EH (cell line): ENCODE measurements at places on chromosomes 2 and 18.

GRCh38 chr18:49206717-49207116 lies 253.7 kb downstream of the DYM start:
- DNase-seq = no peak

DNA sequence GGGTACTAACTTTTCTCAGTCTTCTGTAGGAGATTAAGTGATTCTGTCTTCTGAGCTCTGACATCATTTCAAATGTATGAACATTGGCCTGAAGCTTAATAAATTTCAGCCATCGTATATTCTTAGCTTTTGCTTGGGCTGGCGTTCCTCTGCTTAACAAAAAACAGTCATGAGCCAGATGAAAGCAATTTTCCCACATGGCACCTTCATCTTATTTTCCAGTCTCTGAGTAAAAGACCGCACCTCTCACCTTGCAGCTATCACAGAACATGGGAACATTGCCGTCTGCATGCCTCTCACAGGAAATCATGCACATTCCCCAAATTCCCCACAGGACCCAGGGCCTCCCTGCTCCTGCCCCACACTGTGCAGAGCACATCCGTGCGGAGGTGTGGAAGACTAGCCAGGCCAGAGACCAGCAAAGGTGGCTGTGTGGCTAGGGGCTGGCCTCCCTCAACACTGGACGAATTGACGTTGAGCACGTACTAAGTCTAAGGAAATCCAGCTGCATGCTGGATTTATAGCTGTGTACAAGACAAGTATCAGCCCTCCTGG lies 531.8 kb upstream of the ID2 start:
- DNase-seq = peak; percentile 78

GRCh38 chr2:75458201-75458600 lies 102.5 kb downstream of the EVA1A start:
- no peak for DNase-seq

- peak; percentile 74 for DNase-seq
Measured at GRCh38 chr2:42663106-42663780, 94.8 kb downstream of the MTA3 start.

- DNase-seq = peak; percentile 61
Measured at GRCh38 chr18:55136864-55137263, 177.6 kb upstream of the CCDC68 start.

DNA sequence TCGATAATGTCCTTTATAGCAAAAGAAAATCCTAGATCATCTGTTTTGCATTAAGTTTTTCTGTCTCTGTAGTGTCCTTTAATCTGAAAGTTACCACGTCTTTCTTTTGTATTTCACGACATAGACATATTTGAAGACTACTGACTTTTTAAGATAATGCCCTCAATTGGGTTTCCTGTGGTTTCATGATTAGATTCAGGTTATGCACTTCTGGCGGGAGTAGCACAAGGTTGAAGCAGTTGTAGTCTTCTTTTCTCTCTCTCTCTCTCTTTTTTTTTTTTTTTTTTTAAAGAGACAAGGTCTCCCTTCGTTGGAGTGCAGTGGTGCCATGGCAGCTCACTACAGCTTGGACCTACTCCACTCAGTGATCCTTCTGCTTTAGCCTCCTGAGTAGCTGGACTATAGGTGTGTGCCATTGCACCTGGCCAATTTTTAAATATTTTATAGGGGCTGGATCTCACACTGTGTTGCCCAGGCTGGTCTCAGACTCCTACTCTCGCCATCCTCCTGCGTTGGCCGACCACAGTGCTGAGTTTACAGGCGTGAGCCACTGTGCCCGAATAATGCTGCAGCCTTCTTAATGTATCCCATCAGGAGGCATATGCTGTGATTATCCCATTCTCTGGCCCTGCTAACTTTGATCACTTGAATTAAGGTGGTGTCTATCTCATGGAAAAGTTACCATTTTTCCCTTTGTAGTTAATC lies 3.9 kb downstream of the INPP4A start:
- no peak for DNase-seq

DNA sequence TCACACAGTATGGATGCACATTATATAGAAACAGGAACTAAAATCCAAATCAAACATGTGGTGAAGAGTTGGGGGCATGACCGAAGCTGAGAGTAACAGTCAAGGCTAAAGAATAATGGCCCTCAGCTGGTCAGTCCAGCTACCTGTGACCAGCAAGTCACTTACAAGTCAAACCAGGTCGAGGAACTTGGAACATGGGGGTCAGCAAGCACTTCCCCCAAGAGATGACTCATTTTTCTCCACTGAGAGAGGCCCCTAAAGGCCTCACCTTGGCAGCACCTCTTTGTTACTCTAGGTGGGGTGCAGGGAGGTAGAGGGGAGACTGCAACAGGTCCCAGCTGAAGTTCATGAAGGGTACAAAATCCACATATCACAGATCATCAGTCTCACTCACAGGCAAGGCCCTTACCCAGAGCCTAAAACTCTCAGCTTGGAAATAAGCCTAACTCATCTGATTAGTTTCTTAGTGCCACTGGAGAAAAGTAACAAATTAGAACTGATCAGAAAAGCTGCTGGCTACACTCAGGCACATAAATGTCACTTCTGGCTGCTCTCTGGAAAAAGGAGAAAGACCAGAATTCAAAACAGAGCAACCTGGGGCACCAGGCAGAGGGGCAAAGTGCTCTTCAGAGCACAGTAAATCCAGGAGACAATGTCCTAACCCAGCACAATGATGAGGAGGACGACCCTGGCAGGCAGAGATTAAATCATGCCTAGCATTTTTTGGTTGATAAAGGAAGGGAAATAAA lies 4.0 kb downstream of the SDC1 start:
- DNase-seq = no peak

DNA sequence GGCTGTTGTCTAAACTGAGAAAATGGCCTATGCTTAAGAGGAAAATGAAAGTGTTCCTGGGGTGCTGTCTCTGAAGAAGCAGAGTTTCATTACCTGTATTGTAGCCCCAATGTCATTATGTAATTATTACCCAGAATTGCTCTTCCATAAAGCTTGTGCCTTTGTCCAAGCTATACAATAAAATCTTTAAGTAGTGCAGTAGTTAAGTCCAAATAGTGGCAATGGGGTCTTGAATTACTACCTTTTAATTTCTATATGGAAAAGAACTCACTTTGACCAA lies 13.8 kb upstream of the ALLC start:
- DNase-seq = no peak

GRCh38 chr2:65313126-65313953 lies 85.7 kb downstream of the ACTR2 start:
- DNase-seq = no peak

DNA sequence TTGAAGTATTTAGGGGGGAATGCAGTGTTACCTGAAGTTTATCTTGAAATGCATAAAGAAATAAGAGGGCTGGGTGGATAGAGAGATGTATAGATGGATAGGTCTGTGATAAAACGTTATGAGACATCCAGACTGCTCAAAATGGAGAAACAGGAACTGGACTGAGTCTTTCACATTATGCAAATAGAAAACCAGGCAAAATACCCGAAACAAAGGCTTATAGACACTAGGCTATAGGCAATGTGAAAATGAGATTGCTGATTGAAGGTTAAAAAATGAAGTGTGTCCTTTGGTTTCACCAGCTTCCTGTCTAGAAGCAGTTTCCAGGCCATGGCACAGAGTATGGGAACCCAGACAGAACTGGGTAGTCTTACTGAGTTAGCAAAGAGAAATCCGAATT lies 24.9 kb upstream of the SLC3A1 start:
- no peak for DNase-seq

- no peak for DNase-seq
Measured at GRCh38 chr2:138763971-138764370, 16.2 kb downstream of the NXPH2 start.

GRCh38 chr2:162126527-162126926 lies 25.5 kb downstream of the GCG start:
- DNase-seq = no peak

- DNase-seq = no peak
Measured at GRCh38 chr2:197080578-197081216, 154.2 kb upstream of the PGAP1 start.

DNA sequence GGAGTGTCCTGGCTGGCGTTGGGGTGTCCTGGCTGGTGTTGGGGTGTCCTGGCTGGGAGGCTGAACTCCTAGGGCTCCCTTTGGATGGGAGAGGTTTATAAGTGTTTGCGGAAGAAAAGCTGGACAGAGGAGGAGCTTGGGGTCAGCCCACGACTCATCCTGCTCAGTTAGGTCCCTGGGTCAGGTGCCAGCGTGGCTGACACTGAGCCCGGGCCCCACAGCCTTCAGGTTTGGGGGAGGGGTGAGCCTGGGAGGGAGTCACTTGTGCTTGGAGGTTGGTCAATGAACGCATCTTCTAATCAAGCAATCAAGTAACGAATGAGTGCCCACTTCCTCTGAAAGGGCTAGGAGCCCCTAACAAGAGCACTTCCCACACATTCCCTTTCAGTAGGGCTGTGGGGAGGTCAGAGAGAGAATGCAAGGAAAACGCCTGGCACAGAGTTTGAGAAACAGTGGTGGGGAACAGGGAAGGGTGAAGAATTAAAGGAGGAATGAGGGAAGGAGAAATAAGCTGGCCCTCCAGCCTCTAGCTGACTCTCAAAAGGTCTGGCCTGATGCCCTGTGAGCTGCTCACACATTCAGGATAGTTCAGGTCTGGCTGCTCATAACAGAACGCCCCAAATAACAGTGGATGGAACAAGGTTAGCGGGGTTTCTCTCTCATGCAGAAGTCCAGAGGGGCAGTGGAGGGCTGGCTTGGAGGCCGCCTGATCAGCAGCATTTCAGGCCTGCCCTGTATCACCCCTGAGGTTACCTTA lies 670 bp downstream of the KCNIP3 start:
- DNase-seq = no peak

DNA sequence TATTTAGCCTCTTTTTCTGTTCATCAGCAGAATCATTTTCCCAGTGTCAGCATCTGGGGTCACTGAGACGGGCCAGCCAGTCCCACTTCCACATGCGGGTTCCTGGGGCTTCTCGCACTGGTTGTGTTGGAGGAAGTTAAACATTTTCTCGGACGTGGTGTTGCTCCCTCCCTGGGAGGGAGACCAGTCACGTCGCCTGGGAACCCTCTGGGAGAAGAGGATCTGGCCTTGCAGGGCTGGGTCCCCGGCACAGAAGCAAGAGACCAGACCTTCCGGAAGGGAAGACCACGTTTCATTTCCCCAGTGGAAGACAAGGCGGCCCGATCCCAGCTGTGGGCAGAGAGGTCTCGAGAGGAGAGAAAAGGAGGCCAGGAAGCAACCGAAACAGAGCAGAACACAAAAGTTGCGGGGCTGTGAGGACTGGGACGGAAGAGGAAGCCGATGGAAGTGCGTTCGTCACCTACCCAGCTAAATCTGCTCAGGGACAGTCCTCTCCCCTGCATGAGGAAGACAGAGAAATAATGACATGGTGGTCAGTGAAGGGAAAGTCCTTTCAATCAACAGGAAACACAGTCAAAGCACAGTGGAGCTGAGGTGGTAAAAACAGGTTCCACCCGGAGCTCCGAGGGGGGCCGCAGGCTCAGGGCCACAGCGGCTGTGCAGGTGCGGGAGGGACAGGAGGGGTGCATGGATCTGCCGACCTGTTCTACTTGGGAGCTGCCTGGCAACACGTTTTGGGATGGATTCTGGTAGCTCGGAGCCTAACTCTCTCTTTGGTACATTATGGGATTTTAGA lies 144.4 kb downstream of the MBP start:
- no peak for DNase-seq

GRCh38 chr2:226581661-226582060 lies 218.0 kb downstream of the IRS1 start:
- peak; percentile 61 for DNase-seq

DNA sequence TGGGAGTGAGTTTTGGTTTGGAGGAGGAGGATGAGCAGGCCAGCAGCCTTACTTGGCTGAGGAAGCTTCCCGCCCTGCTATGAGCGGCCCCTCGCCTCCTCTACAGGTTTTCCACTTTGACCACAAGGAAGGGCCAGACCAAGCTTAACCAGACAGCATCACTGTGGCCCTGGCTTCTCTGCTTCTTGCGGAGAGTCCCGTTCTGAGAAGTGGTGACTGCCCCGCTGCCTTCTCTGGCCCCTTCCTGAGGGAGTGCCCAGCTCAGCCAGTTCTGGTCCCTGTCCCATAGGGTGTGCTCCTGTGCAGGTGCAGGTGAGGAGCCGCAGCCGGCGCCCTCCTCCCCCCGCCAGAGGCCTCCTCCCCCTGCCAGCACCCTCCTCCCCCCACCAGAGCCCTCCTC lies 101.0 kb downstream of the FAM210A start:
- no peak for DNase-seq

DNA sequence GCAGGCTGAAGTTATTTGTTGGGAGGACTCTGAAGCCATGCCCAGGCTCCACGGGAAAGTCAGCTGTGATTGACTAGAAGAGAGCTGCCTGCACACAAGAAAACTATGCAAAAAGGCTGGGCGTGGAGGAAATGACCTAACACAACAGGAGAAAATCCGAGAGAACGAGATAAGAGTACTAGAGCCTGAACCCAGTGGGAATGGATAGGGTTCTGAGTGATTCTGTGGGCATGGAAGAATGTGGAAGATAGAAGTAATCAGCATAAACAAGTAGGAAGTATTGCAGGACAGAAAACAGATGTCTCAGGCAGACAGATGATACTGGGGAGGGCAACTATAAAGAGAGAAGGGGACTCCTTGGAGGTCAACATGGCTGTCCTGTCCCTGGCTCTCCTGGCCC lies 12.1 kb upstream of the COPS8 start:
- DNase-seq = peak; percentile 81

DNA sequence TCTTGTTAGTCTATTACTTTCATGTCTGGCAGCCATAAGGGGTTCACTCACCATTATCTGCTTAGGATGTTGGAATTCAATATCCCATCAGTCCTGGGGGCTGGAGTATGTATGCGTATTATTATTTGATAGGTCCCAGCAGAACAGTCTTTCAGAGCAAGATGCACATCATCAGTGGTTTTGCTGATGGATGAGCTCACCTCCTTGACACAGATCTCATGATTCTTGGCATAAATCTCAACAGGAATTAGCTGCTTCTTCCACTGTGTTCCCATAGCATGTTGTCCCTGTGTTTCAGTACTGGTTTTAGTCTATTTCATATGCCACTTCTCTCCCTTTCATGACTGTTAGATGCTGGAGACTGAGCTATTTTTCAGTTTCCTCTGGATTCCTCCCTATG lies 442.5 kb downstream of the ARHGAP15 start:
- DNase-seq = no peak

- no peak for DNase-seq
Measured at GRCh38 chr2:18425210-18425703, 135.2 kb downstream of the RDH14 start.

DNA sequence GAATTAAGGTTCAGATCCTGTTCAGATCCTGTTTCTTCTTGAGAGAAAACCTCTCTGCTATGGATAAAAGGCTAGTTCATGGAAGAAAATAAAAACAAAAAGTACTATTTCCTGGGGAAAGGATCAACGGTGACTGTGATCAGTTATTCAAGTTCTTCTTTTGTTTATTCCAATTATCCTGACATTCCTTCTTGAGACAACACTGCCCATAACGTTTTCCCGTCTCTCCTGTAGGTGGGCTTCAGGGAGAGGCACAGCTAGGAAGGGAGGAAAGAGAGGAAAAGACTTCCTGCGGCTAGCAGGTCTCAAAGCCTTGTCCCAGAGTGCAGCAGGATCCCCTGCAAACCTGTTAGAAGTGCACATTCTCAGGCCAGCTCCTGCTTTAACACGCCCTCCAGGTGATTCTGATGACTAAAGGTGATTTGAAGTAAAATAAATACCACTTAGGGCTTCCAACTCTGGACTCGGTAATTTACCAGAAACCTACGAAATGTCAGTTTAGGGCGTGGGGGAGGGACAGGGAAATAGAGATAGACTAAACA lies 4.5 kb upstream of the FHL2 start:
- DNase-seq = no peak
